ENCODE measurements at places on chromosomes 16 and 17. TPM values are rescaled to one million over a fixed set of nuclear protein-coding genes. Genes with fewer than 3 reads are reported as not detected.

The MAPK7 gene
- total RNA-seq: 21.4 TPM

The FXR2 gene
- total RNA-seq: 65.4 TPM

The HID1 gene
- total RNA-seq: 0.75 TPM

The ZNF385C gene
- not detected for total RNA-seq

The ATF7IP2 gene
- 5.0 TPM for total RNA-seq

The SDR42E1 gene
- 0.22 TPM for total RNA-seq

The EMP2 gene
- 9.7 TPM for total RNA-seq

The DNAI2 gene
- not detected for total RNA-seq

The ZNF652 gene
- total RNA-seq: 6.9 TPM

The PRSS33 gene
- not detected for total RNA-seq

The HOXB4 gene
- 1.00 TPM for total RNA-seq

The RCVRN gene
- not detected for total RNA-seq

The CACNG1 gene
- not detected for total RNA-seq

The TP53TG3B gene
- total RNA-seq: not detected

The TMEM238L gene
- not detected for total RNA-seq

The TP53I13 gene
- total RNA-seq: 88.2 TPM

The KRT17 gene
- 1.00 TPM for total RNA-seq

The DPEP1 gene
- not detected for total RNA-seq

The MTSS2 gene
- total RNA-seq: 15.6 TPM

The CBLN1 gene
- total RNA-seq: not detected

The CLDN9 gene
- total RNA-seq: not detected

The PRSS21 gene
- 3.4 TPM for total RNA-seq

The NAGPA gene
- total RNA-seq: 22.5 TPM

The SCNN1B gene
- not detected for total RNA-seq

The CYB5B gene
- total RNA-seq: 151 TPM

The KCNJ12 gene
- total RNA-seq: under 0.01 TPM

The SSTR5 gene
- not detected for total RNA-seq

The KRT13 gene
- total RNA-seq: 0.55 TPM

The IL4R gene
- total RNA-seq: 15.5 TPM

The OXLD1 gene
- 34.0 TPM for total RNA-seq

The MMP28 gene
- 0.33 TPM for total RNA-seq
